GM12878 (cell line): ENCODE measurements at places on chromosomes 12 and 14. TPM values are rescaled to one million over a fixed set of nuclear protein-coding genes. Genes with fewer than 3 reads are reported as not detected.
A peak's percentile ranks its signal among the peaks of the same experiment; 100 is the strongest.

- no peak for DNase-seq
Measured at GRCh38 chr12:51687177-51687576, 96.1 kb downstream of the SCN8A start.

- no peak for DNase-seq
Measured at GRCh38 chr12:28994179-28994715, 154.8 kb upstream of the FAR2 start.

GRCh38 chr12:94588346-94588745 lies 62.0 kb downstream of the TMCC3 start:
- no peak for DNase-seq

- no peak for DNase-seq
Measured at GRCh38 chr12:28171356-28172060, 18.7 kb upstream of the CCDC91 start.

Gene ADAM21
- 0.13 and 0.16 TPM in 2 replicates for polyA plus RNA-seq

DNA sequence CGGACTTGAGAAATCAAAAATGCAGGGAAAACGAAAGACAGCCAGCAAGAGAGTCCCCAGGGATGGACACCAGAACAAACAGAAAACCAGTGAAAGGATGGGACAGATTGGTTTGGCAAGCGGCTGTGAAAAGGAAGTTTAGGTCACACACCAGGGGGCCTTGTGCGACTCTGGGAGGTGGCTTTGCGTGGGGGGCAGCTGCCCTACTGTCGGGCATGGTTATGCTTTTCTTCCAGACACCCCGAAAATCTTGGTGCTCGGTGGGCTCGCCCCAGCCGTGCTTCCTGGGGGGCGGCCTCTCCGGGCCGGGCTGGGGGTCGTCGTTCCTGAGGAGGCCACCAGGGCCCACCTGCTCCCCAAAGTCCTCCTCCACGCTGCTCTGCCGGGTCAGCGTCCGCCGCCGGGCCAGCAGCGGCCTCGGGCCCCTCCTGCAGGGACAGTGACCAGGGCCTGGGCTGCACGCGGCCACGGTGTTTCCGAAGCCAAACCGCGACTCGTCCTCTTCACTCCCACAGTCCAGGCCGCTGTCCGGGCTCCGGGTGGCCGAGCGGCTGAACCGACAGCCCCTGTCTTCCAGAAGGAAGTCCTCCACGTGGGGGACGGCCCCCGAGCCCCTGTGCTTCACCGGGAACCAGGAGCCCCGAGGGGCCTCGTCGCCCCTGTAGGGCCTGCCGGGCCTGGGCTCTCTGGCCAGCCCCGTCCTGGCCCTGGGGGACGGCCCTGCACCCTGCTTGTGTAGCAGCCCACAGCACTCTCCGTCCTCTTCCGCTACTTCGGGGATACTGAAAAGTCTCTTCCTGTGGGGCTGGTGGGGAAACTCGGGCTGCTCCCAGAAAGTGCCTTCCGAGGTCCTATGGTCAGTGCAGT lies 86.5 kb downstream of the PIWIL1 start:
- no peak for DNase-seq

- DNase-seq: no peak
Measured at GRCh38 chr14:40955131-40955505, 651.6 kb upstream of the LRFN5 start.

Gene GPRC5D
- 0.32 TPM in 1 of 2 replicates, not detected in the other for polyA plus RNA-seq

Gene OTUB2
- 0.82 and 0.85 TPM in 2 replicates for polyA plus RNA-seq

DNA sequence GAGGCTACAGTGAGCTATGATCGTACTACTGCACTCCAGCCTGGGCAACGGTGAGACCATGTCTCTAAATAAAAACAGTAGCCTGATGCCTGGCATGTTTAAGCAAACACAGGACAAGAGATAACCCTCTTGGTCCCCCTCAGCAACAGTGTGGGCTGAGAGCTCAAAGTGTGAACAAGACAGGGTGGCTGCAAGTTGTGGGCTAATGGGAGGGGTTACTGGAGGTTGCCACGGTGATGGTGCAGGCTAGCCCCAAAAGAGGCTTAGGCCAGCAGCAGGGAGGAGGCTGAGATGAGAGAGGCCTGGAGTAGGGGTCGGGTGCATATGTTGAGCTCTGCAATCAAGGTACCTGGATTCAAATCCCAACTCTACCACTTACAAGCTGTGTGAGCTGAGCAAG lies 3.4 kb upstream of the LGMN start:
- no peak for DNase-seq

GRCh38 chr12:39989501-39989900 lies 116.4 kb downstream of the SLC2A13 start:
- no peak for DNase-seq

- DNase-seq: no peak
Measured at GRCh38 chr12:14167005-14167628, 185.7 kb upstream of the GRIN2B start.

DNA sequence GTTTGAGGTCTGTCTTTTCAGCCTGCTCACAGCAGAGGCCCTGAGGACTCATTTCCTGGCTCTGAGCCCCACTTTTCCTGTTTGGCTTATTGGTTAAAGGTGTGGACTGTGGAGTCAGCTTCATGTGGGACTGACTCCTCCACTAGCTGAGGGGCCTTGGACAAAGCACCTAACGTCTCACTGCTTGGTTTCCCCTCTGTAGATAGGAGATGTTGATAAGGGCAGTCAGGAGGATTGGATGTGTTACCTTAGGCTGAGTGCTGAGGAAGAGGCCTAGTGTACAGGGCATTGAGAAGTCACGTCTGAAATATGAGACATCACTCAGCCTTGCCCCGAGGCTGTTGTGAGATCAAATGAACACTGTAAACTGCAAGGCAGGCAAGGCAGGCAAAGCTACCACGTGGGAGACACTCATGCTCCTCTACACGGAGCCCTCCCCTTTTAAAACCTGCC lies 27.1 kb upstream of the TCL1A start:
- DNase-seq: no peak

- no peak for DNase-seq
Measured at GRCh38 chr14:60722357-60723115, 1.6 kb downstream of the SIX4 start.

DNA sequence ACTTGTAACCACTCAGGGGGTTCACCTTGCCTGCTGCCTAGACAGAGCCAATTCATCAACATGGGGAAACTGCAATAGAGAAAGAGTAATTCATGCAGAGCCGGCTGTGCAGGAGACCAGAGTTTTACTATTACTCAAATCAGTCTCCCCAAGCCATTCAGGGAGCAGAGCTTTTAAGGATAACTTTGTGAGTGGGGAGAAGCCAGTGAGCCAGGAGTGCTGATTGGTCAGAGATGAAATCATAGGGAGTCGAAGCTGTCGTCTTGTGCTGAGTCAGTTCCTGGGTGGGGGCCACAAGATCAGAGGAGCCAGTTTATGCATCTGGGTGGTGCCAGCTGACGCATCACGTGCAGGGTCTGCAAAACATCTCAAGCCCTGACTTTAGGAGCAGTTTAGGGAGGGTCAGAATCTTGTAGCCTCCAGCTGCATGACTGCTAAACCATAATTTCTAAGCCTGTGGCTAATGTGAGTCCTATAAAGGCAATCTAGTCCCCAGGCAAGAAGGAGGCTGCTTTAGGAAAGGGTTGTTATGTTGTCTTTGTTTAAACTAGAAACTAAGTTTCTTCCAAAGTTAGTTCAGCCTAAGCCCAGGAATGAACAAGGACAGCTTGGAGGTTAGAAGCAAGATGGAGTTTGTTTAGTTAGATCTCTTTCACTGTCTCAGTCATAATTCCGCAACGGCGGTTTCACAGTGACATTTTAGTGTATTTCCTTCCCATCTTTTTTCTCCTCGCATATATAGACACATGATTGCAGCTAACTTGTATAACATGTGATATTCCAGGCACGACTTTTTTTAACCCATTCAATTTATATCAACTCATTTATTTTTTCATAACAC lies 68.9 kb upstream of the NCOR2 start:
- DNase-seq: peak; percentile 11

Gene TAS2R14
- polyA plus RNA-seq: 1.3 and 2.3 TPM in 2 replicates

DNA sequence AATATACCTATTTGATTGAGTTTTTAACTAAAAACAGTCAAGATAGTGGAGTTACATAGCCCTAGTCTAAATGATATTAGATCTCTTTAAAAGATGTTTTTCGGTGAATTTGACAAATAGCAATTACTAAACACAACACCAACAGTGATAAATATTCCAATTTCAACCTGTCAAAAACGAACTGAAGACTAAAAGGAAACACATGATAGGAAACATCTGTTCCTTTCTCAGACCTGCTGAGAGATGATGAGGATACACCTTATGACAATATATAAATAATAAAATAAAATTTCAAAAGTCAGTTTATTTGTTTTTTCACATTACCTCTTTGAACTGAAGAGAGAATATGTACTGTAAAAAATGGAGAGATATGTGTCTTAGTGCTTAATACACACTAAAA lies 232.7 kb downstream of the RASSF9 start:
- no peak for DNase-seq
